ENCODE measurements at places on chromosomes 5 and 9.

DNA sequence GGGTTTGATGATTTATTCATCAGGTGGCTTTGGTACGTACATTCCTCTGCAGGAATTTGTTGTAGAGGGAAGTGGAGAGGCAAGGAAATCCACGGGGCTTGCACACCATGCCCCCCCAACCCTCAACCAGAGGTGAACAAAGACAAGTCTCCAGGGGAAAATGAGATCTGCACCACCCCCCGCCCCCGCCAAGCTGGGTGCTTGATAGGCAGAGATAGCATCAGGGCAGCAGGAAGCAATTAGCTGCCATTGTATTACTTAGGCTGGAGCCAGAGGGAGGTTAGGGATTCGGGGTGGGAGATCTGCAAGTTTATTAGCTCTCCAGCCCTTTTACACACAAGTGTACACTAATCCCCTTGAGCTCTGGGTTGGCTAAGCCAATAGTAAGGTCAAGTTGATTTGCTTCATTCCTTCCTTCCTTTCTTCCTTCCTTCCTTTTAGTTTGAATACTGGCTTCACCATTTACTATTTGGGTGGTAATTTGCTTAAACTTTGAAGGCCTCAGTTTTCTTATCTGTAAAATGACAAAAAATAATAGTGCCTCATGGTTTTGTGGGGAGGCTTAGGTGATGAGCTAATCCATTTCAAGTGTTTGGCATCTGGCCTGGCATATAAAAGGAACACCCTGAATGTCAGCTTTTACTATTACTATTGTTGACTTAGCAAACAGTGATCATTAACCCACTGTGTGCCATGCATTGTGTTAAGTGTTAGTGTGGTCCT is 34.1 kb downstream of the SPRY4 start:
- DNase-seq = no peak

GRCh38 chr5:89930591-89931392 is 478.8 kb downstream of the CETN3 start:
- no peak for DNase-seq

- DNase-seq = no peak
Measured at GRCh38 chr9:19451240-19452087, 42.7 kb downstream of the ACER2 start.

DNA sequence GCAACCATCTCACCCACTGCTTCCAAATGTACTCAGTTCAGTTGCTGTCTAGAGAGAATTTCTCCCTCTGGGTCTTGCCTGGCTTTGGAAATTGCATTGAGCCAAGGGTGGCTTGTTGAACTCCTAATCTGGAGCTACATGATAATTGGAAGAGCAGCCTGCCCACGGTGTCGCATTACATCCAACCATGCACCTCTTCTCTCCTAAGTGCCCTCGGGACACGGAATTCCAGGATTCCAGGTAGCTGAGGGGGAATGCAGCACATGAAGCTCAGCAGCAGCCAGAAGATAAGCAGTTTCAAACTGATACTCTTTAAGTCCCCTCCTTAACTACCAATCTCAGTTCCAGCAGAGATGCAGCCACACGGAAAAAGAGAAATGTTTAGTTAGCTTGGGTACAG is 509.4 kb upstream of the KLF4 start:
- no peak for DNase-seq

GRCh38 chr5:921456-922435 is 29.1 kb downstream of the TRIP13 start:
- DNase-seq = no peak

DNA sequence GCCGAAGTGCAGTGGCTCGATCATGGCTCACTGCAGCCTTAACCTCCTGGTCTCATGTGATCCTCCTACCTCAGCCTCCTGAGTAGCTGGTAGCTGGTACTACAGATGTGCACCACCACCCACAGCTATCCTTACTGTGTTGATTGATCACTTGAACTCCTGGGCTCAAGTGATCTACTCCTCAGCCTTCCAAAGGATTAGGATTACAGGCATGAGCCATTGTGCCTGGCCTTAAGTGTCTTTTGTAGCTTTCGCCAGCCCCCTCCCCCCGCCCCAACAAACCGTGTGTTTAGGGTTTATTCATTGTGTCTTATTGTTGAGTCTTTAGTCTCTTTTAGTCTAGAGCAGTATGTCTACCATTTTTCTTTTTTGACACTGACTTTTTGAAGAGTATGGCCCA is 33.1 kb downstream of the SPIN1 start:
- DNase-seq = no peak

Measured in effector CD4-positive, alpha-beta T cell (primary cell).